NCI-H2081 treated with DMSO at 0.1 percent for 48 hours (cell line): ENCODE measurements at places on chromosomes 5 and 9.

DNA sequence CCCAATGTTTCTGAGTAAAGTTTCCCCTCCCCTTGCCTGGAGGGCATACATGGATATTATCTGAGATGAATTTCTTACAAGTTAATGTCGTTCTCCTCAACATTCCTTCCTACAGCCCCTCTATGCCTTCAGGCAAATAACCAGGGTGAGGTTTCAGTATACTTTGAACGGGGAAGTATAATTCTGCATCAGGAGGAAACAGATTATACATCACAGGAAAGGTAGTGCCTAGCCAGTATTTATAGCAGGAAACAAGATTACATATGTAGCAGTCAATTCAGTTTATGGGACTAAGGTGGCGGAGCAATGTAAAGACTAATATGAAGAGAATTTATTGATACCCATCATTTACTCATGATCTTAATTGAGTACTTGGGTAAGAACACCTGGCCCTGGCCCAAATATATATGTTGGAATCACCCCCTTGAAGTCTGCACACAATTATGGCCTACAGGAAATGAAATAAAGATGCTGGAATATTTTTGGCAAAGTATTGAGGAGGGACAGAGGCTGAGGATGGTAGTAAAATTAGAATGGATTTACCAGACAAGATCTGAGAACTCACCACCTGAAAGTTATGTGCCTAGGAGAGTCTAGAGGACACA, 661.1 kb downstream of the PTPRD start:
- no peak for DNase-seq

GRCh38 chr5:52846182-52846842, 58.6 kb downstream of the ITGA1 start:
- DNase-seq = no peak

DNA sequence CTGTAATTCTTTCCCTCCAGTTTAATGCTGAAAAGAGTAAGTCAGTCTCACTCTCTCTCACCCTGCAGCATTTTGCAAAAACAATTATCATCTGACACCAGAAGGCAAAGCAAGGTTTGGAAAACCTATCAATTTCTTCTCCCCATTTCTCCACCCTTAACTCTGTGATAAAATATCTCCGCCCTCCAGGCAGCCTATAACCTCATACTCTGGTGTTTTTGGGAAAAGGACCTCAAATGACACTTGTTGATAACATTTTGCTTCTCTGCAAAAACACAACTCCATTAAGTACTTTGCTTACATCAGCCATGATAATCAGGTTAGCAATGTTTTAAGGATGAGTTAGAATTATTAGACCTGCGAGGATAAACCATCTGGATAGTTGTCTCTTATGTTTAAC, 2.3 kb downstream of the ANKH start:
- DNase-seq = no peak

- no peak for DNase-seq
These were observed 11.1 kb upstream of the TTC23L start for GRCh38 chr5:34827588-34828506.

GRCh38 chr9:130042885-130043653, at the start of gene FNBP1:
Gene FNBP1 (minus strand): TSS chr9:130043189. CDS start chr9:130042975, 214 bp downstream.
- no peak for DNase-seq

- no peak for DNase-seq
These were observed 192.7 kb downstream of the GNA14 start for GRCh38 chr9:77455312-77455927.

DNA sequence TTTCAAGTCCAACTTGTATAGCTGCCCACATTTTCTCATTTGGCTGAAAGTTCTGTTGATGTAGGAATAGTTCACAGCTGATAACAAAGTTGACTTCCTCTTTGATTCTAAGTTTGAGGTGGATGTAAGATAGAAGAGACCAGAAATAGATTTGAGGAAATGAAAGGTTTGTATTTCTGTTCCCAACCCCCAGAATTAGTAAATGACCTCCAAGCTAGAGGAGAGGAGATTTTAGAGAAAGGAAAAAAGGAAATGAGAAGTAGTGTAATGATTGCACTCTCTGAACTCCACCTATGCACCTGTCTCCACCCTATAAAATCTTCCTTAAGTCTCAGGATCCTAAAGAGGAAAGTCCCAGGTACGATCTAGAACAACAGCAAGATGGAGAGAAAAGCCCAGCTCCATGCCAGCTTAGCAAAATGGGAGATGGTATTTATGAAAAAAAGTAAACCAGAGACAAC, 130.4 kb upstream of the POC5 start:
- DNase-seq = no peak

GRCh38 chr5:135979510-135979909, 24.7 kb upstream of the LECT2 start:
- no peak for DNase-seq

DNA sequence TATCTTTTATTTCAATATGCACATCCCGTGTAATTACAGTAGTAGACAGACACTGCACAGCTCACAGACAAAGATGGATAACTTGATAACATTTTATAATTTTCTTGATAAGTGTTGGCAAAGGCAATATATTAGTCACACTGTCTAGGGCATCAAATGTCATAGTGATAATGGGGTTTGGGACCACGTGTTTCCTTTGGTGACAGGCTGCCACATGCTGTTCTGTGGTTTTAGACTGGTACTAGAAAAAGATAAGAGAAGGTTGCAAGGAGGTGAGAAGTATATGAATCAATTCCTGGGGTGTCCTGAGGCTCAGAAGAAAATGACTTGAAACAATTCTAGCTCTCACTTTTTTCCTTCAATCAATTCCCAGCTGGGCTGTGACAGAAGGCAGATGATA, 258.8 kb upstream of the CHD1 start:
- DNase-seq = no peak

DNA sequence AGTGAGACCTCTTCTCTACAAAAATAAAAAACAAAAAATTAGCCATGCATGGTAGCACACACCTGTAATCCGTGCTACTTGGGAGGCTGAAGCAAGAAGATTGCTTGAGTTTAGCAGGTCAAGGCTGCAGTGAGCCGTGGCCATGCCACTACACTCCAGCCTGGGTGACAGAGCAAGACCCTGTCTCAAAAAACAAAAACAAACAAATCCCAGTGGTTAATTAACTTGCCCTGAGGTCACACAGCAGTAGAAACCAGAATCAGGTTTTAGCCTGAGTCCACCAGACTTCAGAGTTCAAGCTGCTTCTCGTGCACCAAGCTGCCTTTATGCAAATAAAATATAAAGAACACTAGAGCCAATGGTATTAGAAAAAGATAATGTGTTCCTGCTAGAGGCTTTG, 169.7 kb downstream of the GOLPH3 start:
- no peak for DNase-seq

GRCh38 chr9:18786196-18786595, 246.8 kb downstream of the SAXO1 start:
- DNase-seq = no peak

DNA sequence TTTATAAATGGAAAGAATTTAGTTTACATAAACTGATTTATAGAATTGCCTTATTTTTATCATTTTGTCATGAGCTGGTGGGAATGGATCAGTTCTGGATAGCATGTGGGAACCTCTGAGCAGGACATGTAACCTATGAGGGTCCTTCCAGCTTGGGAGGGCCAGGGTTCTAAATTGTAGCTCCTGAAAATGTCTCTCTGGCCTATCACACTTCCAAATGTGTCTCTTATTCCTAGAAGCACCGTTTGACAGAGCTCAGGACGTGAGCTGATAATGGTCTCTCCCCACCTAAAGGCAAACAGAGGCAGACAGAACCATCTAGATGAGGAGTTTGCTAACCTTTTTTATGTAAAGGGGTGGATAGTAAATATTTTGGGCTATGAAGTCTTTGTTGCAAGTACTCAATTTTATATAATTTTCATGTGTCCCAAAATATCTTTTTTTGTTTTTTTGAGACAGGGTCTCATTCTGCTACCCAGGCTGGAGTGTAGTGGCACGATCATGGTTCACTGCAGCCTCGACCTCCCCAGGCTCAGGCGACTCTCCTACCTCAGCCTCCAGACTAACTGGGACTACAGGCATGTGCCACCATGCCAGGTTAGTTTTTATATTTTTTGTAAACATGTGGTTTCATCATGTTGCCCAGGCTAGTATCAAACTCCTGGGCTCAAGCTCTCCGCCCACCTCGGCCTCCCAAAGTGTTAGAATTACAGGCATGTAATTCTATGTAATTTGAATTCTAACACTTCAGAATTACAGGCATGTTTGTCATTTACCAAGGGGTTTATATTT, 4.0 kb downstream of the TRAF1 start:
- no peak for DNase-seq

DNA sequence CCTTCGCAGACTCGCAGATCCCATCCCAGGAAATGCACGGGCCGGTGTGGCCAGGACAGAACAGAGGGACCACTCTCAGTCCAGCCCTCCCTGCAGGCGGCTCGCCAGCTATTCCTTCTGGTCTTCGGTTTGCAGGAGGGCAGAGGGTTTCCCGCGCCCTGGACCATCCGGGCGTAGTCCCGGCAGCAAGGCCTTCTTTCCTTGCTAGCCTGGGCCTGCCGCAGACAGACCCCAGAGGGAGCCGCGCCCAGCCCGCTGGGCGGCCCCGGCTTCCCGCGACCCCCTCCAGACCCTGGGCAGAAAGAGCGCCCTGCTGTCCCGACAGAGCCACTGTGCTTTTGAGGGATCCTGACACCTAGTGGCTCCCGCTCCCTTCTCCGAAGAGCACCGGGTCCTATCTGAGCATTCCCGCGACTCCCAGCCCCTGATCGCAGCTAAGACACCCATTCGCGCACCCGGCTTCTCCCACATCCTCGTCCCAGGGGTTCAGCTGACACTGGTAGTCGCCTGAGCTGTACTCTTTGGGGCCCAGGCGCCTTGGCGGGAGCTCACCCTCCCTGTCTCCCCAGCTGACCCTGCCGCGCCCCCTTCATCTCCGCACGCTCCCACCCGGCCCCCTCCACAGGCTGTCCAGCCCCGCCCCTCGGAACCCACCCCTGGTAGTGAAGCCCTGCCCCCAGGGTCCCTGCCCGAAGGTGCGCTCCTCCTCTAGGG, 1.1 kb downstream of the CFAP90 start:
- DNase-seq = no peak

GRCh38 chr9:69745716-69746437, 13.9 kb downstream of the PTAR1 start:
- DNase-seq = no peak

DNA sequence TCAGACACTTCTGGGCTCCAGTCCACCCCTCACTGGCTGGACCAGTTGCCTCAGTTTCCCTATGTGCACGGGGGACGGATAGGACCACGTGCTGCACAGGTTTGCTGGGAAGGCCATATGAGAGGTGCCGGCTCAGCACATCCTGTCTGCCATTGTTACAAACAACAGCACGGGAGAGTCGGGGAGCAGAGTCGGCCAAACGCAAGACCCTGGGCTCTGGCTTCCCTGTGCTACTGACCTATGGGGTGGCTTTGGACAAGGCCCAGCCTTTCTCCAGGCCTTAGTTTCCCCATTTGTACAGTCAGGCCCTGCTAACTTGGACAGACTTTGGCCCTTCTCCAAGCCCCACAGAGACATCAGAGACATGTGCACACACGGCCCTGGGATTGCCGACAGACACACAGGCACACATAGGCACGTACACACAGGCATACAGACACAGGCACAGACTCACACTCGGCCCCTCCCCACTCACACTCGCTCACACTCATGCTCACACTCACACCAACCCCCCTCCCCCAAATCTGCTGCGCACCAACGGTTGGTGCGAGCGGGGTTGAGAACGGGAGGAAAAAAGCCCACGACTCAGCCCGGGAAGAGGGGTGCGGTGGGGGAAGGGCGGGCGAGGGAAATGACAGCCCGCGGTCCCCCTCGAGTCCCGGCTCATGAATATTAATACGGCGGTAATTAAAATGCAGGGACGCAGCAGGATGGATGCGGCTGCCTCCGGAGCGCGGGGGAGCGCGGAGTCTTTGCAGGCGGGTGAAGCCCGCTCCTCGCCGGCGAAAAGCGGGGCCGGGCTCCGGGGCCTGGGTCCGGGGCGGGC, 133.0 kb downstream of the C9orf50 start:
- no peak for DNase-seq

DNA sequence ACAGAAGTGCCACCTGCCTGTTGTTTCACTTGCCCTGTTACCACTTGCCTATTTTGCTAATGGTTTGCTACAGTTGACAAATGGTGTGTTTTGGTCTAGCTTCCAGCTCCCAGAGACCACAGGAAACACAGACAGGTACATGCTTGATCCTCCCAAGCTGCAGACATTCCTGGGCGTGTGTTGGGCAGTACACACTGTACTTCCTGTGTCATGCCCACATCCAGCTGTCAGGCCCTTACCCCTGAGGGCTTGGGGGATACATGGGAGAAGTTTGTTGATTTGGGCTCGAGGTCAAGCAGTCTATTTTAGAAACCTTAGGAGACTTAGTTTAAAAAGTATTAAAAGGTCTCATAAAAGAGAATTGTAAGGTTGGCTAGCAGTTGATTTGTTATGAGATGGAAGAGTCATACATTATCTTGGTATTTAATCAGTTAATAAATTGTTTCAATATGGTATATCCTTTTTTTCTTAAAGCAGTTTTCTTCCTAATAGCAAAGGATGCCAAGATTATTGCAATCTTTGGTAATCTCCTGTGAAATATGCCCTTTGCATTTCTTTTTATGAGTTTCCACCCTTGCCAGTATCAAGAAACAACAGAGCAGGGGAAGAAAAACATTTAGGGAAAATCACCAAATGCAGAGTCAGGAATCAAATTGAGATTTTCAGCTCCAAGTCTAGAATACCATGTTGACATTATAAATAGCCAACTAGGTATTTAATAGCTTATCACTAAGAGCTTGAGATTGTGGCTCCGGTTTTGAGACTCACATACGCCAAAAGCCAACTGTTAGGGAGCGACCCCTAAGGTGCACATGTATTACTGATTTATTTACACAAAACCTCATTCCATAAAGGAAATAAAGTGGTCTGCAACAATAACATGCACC, 52.3 kb upstream of the CD180 start:
- DNase-seq = no peak

DNA sequence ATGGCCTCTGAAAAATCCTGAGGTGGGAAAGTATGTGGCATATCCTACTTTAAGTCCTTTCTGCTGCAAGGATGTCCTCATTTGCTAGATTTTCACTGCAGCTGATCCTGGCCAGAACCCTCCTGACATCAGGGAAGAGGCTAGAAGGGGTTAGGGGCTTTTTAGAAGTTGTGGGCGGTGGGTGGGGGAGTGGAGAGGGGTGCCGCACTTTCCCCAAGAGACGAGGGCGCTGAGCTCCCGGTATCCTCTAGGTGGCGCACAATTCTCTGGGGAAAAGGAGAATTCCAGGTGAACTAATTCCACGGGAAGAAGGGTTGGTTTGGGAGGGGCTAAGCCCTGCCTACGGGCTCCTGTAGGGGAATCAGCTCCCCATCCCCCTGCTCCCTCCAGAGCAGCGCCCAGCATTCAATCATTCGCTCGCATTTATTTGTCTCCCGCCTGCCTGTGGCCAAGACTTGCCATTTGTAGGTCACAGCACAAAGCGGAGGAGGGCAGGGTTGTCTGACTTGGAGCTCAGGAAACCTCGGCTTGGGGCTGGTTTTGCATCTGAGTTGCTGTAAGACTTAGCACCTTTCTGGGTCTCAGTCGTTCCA, 42.9 kb upstream of the HAND1 start:
- no peak for DNase-seq
